Psoas muscle (tissue), 8 donors: ENCODE measurements at places on chromosomes 13 and 19. TPM values are rescaled to one million over a fixed set of nuclear protein-coding genes. Genes with fewer than 3 reads are reported as not detected.
A peak's percentile ranks its signal among the peaks of the same experiment; 100 is the strongest.

- no peak for DNase-seq
Observed at GRCh38 chr19:39410831-39411080, 1.7 kb upstream of the PLEKHG2 start.

DNA sequence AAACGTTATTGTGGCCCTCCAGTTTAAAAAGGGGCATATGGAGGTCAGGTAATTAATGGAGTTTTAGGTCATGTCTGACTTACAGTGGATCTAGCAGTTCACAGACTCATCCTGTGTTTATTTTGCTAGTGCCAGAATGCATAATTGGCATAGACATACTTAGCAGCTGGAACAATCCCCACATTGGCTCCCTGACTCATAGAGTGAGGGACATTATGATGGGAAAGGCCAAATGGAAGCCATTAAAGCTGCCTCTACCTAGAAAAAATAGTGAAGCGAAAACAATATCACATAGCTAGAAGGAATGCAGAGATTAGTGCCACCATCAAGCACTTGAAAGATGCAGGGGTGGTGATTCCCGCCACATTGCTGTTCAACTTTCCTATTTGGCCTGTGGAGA lies 610.7 kb downstream of the SLITRK5 start:
- no peak for DNase-seq

BBC3 gene
- 32.5 TPM for total RNA-seq

- DNase-seq: peak; percentile 74
Observed at GRCh38 chr13:75635828-75636435, at the start of gene LMO7. TSS of gene LMO7 (plus strand) at chr13:75636330. CDS start at chr13:75636658, 328 bp downstream.

DNA sequence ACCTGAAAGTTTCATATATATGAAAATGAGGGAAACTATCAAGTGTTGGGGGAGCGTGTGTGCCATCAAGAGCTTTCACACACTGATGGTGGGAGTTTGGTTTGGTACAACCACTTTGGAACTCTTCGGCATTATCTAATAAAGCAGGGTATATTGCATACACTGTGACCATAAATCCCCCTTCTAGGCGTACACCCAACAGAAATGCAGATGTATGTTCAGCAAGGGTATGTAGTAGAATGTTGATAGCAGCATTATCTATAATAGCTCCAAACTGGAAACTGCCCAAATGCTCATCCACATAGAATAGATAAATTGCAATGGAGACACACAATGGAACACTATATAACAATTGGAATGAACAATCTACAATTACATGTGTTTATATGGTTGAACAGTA lies 70.8 kb downstream of the FAM216B start:
- DNase-seq: no peak

CEACAM3 gene
- not detected for total RNA-seq

SMIM44 gene
- total RNA-seq: not detected

GRCh38 chr13:50319635-50320255 lies 304.5 kb downstream of the KCNRG start:
- DNase-seq: no peak

- DNase-seq: no peak
Observed at GRCh38 chr13:21009036-21009435, 52.4 kb downstream of the LATS2 start.

NXNL1 gene
- 0.46 TPM for total RNA-seq

DNA sequence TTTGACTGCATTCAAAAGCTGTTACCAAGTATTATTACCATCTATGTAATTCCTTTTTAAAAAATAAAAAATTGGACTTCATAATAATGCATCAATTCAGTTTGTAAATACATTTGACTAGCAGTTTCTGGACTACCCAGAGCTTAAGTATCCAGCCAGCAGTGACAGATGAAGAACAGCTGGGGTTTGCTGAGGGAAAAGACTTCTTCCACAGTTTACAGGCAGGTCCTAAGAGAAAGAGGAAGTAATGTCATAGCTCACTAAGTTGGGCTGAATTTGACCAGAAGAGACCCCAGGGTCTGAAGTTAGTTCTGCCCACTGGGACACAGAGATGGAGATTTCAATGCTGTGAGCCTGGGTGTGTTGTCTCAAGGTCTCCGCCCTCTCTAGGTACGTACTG lies 96.4 kb downstream of the MBNL2 start:
- no peak for DNase-seq

CEACAM4 gene
- not detected for total RNA-seq

- DNase-seq: no peak
Observed at GRCh38 chr13:97004886-97005285, 10.6 kb upstream of the OXGR1 start.

DNA sequence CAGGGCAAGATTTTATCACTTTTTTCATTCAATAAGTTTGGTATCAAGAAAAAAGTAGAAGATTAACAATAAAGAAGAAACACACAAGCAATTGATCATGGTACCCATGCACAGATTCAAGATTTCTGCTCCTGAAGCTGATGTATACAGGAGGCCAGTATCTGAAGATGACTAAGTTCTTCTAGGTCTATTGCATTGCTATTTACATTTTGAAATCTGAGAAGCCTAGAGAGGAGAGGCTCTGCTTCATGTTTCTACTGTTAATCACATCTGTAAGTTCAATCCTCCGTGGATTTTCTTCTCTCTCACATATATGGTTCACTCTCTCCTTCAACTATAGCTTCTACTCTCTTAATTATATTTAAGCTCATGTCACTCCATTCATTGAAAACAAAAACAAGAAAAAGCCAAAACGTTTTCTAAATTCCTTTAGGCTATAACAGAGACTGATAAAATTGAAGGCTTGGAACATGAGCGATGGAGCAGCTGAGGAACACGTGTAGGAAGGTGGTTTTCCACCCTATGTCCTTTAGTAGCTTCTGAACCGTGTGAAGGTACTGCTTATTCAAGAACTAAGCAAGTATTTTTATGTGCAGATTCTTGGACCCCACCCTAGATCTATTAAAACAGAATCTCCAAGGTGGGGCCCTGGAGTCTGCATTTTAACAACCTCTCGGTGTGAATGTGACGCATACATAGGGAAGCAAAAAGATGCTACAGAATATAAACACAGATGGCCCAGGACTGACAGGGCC lies 198.2 kb downstream of the EFNB2 start:
- DNase-seq: no peak

GRCh38 chr13:99063952-99064351 lies 86.1 kb upstream of the DOCK9 start:
- DNase-seq: no peak

GRCh38 chr19:7618348-7618747 lies 11.0 kb downstream of the XAB2 start:
- DNase-seq: no peak

GRCh38 chr13:77492982-77493381 lies 42.5 kb upstream of the SCEL start:
- no peak for DNase-seq

DNA sequence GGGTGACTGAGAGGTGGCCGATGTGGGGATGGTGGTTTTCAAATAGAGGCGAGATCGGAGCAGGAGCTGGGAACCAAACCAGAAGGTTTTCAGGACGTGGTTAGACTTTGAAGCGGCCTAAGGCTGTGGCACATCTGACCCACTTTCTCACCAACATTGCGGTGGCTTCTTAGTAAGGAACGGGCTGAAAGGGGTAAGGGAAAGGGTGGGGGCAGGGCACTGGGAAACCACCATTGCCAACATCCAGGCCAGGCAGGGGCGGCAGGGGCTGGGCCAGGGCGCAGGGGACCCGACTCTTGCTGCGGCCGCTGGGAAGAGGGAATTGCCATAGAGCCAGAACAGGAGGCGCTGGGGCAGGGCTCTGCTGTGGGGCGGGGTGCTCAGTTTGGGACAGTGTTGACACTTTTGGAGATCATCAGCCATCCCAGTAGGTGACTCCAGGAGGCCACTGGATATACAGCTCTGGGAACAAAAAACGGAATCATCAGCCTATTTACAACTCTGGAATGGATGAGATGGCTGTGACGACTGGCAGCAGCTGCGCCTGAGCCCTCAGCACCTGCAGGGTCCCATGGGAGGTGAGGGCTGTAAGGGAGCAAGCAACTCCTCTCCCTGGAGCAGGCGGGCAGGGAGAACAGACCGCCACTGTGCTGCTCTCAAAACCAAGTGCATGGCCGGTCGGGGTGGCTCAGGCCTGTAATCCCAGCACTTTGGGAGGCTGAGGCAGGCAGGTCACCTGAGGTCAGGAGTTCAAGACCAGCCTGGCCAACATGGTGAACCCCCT lies 52.2 kb downstream of the IRS2 start:
- no peak for DNase-seq

FCHO1 gene
- 0.50 TPM for total RNA-seq
